B cell (primary cell): ENCODE measurements at places on chromosomes 7 and 10.

GRCh38 chr10:24847112-24848070, 105.0 kb downstream of the PRTFDC1 start:
- no peak for DNase-seq

DNA sequence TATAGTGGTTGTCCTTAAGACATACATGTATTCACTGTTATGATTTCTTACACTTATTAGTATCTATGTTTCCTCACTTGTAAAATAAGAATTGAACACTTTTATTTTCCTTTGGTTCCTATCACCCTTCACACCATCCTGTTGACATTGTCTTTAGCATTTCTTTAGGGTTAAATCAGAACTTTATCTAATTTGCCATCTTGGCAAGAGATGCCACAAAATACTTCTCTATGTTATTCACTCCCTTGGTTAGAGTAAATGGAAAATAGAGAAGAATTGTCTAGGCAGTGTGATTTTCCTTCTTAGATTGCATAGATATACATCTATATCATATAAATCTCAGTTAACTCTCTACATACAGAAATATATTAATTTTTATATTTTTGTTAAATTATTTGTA, 204.7 kb downstream of the SEMA3D start:
- DNase-seq: no peak

- no peak for DNase-seq
Measured at GRCh38 chr7:70419526-70420380, 712.2 kb upstream of the GALNT17 start.

GRCh38 chr10:451021-451471, 238.4 kb downstream of the DIP2C start:
- DNase-seq: peak; percentile 64

DNA sequence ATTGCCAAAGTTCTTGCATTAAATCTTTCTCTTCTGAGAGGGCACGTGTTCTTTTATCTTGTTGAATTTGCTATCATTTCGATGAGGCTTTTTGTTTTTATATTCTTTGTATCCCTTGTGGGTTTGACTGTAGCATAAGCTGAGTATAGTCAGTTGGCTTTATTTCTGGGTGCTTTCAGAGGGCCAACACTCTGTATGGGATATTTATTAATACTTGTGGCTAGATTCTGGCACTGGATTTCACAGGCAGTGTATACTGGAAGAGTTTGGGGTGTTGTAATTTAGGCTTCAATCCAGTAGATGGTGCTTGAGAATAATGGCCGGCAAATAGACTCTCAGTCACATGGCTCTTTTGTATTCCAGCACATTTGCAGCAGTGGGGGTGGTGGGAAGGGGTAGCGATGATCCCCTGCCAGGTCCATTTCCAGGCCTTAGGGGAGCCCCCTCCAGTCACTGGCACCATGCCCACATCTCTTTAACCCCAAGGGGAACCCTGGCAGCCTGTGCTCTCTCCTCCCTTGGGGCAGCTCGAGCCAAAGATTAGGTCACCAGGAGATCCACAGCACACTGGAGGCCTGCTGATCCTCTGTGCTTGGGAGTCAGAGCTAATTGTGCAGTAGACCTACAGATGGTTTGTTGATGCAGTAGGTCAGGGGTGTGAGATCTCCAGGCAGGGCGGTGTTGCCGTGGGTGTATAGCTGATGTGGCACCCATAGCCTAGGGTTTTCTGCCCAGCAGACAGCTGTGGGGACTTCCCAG, 81.8 kb downstream of the PTPN20 start:
- no peak for DNase-seq

DNA sequence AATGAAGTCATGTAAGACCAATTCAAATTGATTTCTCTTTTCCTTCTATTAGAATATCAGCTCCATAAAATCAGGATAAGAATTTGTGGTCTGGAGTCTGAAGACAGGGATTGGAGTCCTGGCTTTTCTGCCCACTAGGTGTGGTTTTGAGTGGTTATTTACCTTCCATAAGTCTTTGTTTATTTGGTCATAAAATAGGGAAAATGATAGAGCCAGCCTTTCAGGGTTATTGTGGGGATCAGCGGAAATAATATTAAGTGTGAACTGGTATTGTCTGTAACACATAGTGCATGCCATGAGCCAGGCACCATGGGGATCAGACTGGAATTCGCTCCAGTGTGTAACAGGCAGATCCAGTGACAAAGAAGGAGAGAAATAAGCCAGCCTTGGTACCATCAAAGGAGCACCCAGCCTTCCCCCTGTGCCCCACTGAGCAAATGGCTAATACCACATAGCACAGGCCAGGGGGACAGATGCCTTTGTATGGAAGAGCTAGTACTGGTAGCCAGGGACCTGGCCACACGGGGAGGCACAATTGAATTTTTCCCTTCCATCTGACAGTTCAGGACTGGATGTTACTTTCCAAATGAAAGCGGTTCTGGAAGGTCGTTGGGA, 509.7 kb upstream of the PODXL start:
- DNase-seq: no peak

DNA sequence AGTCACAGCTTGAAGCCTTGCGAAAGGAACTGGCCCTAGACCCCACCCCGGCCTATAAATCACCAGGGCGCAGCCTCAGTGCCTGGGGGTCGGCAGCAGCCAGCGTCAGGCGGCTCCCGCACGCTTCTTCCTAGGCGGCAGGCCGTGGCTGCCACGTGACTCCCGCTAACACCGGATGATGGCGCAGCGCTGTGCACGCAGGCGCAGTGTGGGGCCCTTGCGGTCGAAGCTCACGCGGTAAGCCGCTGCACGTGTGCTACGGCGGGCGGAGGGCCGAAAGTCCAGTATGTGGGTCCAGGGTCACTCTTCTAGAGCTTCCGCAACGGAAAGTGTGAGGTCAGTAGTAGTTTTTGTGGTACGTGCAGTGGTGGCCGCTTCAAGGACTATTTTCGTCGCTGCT, at the start of gene STK31:
Gene STK31 (plus strand): TSS at position 220 of the 400 bp plus-strand sequence. CDS start 67 bp downstream, at position 287.
- DNase-seq: no peak

- DNase-seq: no peak
Measured at GRCh38 chr10:130218181-130218641, 82.0 kb downstream of the GLRX3 start.

DNA sequence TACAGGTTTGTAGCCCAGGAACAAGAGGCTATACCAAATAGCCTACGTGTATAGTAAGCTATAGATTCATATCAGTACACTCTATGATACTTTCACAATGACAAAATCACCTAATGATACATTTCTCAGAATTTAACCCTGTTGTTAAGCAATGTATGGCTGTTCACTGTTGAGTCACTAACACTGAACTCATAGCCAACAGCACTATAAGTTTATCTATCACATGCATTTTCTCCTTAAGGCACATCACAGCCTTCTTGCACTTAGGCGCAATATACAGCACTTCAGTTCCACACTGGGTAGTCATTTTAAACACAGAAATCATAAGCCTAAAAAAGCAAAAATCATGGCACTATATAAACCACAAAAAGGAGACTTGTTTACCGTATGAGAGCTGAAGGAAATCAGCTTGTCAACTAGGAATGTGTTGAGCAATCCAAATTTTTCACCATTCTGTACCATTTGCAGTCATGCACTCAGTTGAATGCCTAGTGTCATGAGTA, 45.6 kb downstream of the ZNF438 start:
- no peak for DNase-seq
